ENCODE measurements at places on chromosomes 13 and 19.

- no peak for DNase-seq
These were observed 392 bp upstream of the ARHGAP33 start for GRCh38 chr19:35775046-35775297.

GRCh38 chr13:99990126-99990977 lies 8.8 kb downstream of the ZIC2 start:
- DNase-seq = no peak

DNA sequence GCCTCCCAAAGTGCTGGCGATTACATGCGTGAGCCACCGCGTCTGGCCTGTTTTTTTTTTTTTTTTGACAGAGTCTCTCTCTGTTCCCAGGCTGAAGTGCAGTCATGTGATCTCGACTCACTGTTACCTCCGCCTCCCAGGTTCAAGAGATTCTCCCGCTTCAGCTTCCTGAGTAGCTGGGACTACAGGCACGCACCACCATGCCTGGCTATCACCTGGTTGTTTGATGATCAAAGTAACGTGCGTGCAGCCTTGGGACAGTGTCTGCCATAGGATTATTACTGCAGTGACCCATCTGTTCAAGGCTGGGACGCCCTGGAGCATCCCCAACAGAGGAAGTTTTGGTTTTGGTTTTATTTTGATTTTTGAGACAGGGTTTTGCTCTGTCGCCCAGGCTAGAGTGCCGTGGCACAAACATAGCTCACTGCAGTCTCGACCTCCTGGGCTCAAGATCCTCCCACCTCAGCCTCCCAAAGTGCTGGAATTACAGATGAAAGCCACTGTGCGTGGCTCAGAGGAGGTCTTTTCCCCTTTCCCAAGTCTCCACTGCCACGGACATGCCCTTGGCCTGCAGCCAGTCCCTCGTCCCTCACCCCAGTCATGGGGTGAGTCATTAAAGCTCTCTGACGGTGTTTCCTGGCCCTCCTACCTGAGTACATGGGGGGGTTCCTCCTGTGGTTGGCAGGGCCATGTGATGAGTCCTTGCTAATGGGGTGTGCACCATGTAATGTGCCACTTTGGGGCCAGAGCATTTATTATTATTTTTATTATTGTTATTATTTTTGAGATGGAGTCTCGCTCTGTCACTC lies 65.6 kb downstream of the IER2 start:
- peak; percentile 28 for DNase-seq

DNA sequence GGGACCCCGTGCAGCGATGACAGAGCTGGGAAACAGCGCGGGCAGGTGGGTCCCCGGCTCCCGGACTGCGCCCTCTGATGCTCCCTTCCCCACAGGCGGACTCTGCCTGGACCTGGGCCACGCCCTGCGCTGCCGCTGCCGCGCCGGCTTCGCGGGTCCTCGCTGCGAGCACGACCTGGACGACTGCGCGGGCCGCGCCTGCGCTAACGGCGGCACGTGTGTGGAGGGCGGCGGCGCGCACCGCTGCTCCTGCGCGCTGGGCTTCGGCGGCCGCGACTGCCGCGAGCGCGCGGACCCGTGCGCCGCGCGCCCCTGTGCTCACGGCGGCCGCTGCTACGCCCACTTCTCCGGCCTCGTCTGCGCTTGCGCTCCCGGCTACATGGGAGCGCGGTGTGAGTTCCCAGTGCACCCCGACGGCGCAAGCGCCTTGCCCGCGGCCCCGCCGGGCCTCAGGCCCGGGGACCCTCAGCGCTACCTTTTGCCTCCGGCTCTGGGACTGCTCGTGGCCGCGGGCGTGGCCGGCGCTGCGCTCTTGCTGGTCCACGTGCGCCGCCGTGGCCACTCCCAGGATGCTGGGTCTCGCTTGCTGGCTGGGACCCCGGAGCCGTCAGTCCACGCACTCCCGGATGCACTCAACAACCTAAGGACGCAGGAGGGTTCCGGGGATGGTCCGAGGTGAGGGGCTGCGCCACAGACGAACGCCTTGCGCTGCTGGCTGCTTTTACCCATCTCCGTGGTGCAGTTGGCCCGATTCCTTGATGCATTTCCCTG lies 7.8 kb upstream of the SELENOV start:
- DNase-seq = peak; percentile 62

GRCh38 chr13:32746474-32746873 lies 160.2 kb downstream of the PDS5B start:
- DNase-seq = no peak

GRCh38 chr19:10701955-10702525 lies 801 bp downstream of the QTRT1 start:
- DNase-seq = peak; percentile 39

- DNase-seq = no peak
These were observed 241.6 kb upstream of the SGCG start for GRCh38 chr13:22939157-22939556.

DNA sequence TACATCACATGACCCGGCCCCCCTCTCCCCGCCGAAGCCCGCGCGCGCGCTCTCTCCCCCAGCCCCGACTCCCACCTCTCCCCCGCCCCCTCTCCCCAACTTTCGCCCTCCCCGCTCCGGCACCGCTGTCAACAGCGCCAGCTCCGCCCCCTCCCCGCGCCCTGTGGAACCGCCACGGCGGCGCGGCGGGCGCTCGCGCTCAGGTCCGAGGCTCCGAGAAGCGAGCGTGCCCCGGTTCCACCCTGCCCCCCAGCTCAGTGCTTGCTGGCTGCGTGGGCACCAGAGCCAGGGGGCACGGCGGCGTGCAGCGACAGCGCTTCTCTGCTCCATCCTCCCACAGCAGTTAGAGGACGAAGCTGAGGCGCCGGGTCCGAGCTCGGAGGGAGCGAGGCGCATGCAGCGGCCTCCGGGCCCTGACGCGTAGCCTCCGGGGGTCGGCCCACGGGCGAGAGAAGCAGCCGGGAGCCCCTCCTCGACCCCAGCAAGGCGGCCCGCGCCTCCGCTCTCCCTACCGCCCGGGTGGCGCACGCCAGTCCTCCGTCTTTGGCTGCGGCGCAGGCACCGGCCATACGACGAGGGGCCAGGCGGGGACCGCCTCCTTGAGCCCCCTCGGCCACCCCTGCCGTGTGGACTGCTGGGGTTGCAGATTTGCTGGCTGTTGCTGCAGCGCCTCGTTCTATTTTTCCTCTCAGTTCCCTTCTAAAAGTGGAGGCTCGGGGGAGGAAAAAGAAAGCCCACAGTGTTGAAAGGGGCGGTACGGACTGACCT lies 109.5 kb downstream of the KCNRG start:
- no peak for DNase-seq

DNA sequence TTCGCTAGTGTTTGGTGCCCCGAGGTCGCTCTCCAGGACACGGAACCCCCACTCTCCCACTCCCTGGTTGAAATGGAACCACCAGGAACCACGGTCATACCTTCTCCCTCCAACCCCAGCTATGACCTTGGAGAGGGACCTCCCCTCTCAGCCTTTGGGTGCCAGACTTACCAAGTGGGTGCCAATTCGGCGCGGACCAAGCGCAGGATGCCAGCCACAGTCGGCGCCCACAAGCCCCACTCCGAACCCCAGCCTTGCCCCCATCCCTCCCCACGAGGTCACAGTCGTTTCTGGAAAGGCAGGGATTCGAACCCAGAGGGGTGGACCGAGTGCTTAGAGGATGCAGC lies 910 bp downstream of the PDE4C start:
- no peak for DNase-seq

- no peak for DNase-seq
These were observed 15.7 kb downstream of the MOB3A start for GRCh38 chr19:2080336-2080988.

All from activated CD4-positive, alpha-beta T cell treated with anti-CD3 and anti-CD28 coated beads, Interleukin-2, Interleukin-4, amounts not matched to agents 100 ng/mL and 50 ng/mL, durations not matched to agents 16 hours and 8 hours (primary cell).